ENCODE measurements at places on chromosomes 6 and 20. TPM values are rescaled to one million over a fixed set of nuclear protein-coding genes. Genes with fewer than 3 reads are reported as not detected.

Gene C6orf15
- total RNA-seq, result not detected

- DNase-seq, result peak; percentile 83
Measured at GRCh38 chr20:36861875-36862801, 13.8 kb upstream of the TLDC2 start.

- DNase-seq, result no peak
Measured at GRCh38 chr20:49766979-49767521, 45.6 kb upstream of the SLC9A8 start.

Gene ARMC12
- total RNA-seq, result 1.1 TPM

GRCh38 chr6:118292558-118292957 is 255.5 kb upstream of the PLN start:
- no peak for DNase-seq
